ENCODE measurements at places on chromosomes 6 and 20.
A peak's percentile ranks its signal among the peaks of the same experiment; 100 is the strongest.

DNA sequence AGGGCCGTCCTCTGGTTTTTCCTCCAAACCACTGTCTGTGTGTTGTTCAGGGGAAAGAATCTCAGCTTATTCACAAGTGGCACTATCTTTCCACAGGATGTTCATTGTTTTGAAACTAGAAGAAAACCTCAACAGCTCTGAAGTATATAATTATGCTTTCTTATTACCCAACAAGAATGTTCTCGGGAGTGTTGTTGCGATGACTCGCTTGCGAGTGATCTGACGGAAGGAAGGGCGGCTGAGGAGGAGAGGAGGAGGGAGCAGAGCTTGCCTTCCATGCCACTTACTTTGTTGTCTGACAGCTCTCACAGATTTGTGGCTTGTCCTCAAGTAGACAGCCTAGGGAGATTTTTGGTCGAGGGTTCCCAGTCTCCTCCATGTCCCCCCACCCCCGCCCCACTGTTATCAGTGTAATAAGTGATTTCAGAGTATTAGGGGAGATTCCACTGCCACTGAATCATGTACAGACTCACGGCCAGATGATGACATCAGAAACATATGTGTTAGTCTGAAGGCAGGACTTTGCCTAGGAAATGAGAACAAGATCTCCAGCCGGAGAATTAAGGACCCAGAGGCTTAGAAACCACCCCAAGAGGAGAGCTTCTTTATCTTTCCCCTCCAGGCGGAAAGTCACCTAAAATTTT, 80.7 kb upstream of the CCN6 start:
- DNase-seq = peak; percentile 88

DNA sequence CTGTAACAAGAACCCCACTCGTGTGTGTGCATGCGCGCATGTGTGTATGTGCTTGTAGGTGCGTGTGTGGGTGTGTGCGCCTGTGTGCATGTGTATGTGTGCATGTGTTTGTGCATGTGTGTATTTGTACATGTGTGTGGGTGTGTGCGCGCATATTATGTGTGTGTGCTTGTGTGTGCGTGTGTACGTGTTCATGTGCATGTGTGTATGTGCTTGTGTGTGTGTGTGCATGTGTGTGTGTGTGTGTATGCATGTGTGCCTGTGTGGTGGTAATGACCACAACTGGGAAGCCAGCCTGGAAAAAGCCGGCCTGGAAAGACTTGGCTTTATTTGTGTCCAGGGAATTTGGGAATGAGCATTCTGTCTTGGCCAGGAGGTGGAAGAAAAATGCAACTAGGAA, 157.5 kb downstream of the PAX1 start:
- DNase-seq = no peak

DNA sequence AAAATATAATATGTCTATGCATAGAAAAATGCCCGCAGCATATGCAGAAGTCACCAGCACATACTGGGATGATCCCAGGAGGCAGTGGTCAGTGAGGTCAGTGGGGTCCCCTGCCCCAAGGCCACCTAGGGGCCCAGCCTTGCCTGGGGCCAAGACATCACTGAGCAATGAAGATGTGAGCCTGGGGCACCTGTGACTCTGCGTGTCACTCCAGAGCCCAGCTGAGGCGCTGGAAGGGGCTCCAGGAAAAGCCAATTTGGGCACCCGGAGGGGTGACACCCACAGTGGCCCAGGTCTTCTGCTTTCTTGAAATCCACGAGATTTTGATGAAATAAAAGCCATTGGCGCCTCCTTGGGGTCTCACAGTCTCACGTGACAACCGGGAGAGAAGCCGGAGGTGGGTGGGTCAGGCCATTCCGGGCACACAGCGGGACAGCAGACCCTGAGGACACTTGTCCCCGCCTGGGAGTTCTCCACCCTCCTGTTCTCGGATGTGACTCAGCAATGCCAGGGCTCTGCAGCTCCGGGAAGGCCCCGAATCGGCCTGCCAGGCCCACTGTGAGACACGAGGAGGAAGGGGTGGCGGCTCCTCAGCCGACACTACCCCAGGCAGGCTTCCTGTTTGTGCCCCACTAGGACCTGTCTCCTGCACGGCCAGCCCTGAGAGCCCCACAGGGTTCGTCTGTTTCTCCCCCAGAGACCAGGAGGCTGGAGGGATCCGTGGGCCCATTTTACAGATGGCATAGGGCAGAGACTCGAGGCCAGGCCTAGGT, 24.4 kb upstream of the SLCO4A1 start:
- no peak for DNase-seq

DNA sequence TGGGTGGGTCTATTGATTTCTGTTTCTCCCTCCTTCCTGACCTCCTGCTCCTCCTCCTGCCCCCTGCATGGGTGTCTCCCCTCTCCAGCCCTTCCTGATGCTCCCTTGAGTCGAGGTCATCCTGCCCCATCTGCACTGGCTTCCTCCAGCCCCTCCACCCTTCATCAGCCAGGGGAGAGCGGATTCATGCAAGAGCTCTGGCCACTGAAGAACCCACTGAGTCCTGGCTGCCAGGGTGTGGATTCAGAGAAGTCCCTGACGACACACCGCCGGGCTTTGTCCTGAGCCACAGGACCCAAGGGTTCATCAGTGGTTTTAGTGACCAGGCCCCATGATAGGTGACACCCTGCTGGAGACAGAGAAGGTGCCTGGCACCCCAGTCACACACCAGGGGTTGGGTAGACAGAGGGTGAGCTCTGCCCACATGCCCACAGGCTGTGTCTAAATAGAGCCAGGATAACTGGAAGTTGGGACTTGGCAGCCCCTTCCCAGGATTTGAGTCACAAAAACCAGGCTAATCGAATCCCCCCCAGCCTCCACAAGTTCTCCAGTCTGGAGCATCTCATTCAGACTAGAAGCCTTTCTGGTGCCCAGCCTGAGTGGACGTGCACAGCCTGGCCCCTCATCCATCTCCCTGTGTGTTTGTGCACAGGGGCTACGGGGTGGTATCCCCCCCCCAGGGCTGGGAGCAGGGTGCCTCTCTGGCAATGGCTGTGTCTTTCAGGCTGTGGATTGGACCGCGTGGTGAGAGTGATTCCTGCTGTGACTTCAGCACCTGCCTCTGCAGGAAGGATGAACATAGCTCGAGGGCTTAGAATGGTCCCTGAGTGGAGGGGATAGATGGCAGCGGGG, 1.2 kb downstream of the GFRA4 start:
- no peak for DNase-seq

- DNase-seq = no peak
These were observed 65.5 kb upstream of the CLVS2 start for GRCh38 chr6:122930252-122931180.

GRCh38 chr20:496126-496696, 33.9 kb upstream of the TBC1D20 start:
- peak; percentile 24 for DNase-seq

DNA sequence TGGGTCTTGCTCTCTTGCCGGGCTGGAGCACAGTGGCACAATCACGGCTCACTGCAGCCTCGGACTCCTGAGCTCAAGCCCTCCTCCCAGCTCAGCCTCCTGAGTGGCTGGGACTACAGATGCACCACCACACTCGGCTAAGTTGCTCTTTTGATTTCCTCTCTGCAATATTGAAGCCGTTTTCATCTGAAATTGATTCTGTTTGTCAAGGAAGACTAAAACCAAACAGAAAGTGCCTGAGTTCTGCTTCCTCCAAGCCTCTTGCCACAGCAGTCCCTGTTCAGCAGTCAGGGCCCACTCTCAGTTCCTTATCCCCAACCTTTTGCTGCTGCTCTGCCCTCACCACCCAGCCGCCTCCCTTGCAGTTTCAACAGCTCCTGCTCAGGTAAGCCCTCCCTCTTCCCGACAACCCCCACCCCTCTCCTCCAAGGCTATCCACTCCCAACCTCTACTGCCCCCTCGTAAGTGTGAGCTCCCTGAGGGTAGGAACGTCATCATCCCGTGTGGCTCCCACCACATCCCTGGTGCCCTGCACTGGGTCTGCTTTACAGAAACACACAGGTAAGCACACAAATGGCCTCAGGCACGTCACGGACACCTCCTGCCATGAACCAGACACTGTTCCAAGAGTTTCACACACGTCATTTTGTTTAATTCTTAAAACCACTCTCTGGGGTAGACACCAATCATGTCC, 70.7 kb upstream of the TAB2 start:
- DNase-seq = no peak

DNA sequence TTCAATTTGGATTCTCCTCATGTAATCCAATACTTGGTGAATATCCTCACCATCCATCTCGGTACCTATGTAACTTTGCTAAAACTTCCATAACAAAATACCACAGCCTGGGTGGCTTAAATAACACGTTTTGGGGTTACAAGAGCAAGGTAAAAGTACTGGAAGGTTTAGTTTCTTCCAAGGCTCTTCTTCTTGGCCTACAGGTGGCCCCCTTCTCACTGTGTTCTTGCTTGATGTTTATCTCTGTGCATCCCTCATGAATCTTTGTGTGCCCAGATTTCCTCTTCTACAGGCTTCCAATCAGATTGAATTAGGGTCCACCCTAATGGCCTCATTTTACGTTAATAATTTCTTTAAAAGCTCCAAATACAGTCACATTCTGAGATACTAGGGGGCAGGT, 163.3 kb upstream of the HCRTR2 start:
- DNase-seq = no peak

- no peak for DNase-seq
These were observed 1.1 kb upstream of the SRSF12 start for GRCh38 chr6:89118931-89119330.

GRCh38 chr6:161838306-161839035, 564.6 kb upstream of the AGPAT4 start:
- DNase-seq = no peak

DNA sequence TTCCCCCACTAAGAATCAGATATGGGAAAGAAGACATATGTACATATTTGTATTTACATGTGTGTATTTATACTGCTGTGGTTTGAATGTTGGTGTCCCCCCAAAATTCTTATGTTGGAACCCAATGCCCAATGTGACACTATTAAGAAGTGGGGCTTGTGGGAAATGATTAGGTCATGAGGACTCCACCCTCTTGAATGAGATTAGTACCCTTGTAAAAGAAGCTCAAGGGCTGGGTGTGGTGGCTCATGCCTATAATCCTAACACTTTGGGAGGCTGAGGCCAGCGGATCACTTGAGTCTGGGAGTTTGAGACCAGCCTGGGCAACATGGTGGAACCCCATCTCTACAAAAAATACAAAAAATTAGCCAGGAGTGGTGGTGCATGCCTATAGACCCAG, 3.9 kb upstream of the SMIM13 start:
- no peak for DNase-seq

- no peak for DNase-seq
These were observed at the start of gene SMPDL3A for GRCh38 chr6:122789182-122790027. Gene SMPDL3A, plus strand, starts transcription at chr6:122789258. Its CDS starts 89 bp downstream, at chr6:122789347.

GRCh38 chr20:34581341-34582184, 23.0 kb downstream of the MAP1LC3A start:
- no peak for DNase-seq

GRCh38 chr6:126268092-126268491, 71.8 kb upstream of the CENPW start:
- DNase-seq = no peak
